NCI-H187 treated with DMSO at 0.1 percent for 48 hours (cell line): ENCODE measurements at places on chromosomes 16 and 17.

DNA sequence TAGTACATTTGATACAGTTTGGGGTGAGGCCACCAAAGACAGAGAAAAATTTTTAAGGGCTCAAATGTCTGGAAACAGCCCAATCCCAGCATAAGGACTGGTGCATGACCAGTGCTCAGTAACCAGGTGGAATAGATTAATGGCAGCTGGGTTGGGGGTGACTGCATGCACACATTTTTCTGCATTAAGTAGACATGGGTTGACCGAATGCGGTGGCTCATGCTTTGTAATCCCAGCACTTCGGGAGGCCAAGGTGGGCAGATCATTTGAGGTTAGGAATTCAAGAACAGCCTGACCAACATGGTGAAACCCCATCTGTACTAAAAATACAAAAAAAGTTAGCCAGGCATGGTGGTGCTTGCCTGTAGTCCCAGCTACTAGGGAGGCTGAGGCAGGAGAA is 121.1 kb upstream of the HSBP1 start:
- no peak for DNase-seq

GRCh38 chr17:51590071-51590656 is 329.8 kb downstream of the UTP18 start:
- DNase-seq: peak; percentile 69

DNA sequence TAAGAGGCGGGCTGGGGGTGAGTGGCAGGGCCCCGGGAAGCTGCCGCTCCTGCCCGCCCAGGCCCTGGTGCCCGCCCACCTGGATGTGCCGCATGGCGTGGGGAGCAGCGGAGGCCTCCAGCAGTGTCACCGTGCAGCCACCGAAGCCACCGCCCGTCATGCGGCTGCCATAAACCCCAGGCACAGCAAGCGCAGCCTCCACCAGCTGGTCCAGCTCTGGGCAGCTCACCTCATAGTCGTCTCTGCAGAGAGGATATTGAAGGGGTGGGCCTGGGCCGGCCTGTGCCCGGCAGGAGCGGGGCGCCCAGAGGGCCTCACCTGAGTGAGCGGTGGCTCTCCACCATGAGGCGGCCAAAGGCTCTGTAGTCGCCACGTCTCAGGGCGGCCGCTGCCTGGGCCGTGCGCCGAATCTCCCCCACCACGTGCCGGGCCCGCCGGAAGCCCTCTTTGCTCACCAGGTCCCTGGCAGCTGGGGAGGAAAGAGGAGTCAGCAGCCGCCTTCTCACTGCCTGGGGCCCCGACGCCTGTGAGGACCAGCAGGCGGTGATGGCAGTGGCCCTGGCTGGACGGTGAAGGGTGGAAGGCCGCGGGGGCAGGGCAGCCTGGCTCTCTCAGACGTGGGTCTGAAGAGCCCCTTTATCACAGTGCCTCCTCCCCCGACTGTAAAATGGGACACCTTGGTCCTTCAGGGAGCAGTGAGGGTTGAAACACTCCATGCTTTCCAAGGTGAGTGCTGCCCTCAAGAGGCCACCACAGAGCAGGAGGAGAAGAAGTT is 6.7 kb downstream of the GALK1 start:
- DNase-seq: no peak

GRCh38 chr17:32546031-32546444 is 59.2 kb downstream of the CDK5R1 start:
- no peak for DNase-seq

DNA sequence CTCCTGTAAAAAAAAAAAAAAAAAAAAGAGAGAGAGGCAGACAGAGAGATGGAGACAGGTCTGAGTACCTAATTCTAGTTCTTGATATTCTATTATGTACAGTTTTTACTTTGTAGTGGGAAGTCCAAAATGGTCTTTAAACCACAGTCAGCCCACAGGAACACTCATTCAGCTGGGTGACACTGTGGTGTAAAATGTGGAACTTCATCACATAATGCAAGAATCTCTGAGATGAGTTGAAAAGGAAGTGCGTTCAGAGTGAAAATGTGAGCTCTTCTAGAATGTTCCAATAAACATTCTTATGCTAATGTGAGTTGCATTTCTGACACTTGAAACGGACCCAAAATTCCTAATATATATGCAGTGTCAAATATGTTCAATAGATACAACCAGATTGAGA is 972.1 kb downstream of the CDH11 start:
- DNase-seq: no peak

GRCh38 chr17:81298991-81299738 is 4.1 kb upstream of the SLC38A10 start:
- no peak for DNase-seq

GRCh38 chr16:69378760-69379159 is 7.0 kb downstream of the TERF2 start:
- DNase-seq: no peak

- DNase-seq: no peak
Observed at GRCh38 chr16:86072328-86073102, 173.6 kb downstream of the IRF8 start.

DNA sequence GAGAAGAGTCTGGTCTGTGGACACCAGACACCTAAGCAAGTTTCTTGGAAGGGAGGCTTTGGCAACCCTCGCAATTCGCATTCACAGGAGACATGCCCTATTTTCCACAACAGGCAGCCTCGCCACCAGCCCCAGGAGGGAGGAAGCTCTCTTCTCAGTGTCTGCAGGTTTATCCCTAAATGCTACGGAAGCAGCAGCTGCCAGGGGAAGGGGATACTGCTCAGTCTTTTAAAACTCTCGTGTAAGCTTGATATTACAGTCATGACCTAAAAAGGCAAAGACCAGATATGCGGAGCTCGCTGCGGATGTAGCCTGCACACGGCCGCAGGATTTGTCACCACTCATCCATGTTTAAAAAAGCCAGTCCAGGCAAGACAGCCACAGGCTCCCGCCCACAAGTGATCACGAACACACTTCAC is 159.2 kb upstream of the RPH3AL start:
- DNase-seq: no peak

GRCh38 chr17:82648742-82649331 is 593 bp upstream of the WDR45B start:
- DNase-seq: no peak

DNA sequence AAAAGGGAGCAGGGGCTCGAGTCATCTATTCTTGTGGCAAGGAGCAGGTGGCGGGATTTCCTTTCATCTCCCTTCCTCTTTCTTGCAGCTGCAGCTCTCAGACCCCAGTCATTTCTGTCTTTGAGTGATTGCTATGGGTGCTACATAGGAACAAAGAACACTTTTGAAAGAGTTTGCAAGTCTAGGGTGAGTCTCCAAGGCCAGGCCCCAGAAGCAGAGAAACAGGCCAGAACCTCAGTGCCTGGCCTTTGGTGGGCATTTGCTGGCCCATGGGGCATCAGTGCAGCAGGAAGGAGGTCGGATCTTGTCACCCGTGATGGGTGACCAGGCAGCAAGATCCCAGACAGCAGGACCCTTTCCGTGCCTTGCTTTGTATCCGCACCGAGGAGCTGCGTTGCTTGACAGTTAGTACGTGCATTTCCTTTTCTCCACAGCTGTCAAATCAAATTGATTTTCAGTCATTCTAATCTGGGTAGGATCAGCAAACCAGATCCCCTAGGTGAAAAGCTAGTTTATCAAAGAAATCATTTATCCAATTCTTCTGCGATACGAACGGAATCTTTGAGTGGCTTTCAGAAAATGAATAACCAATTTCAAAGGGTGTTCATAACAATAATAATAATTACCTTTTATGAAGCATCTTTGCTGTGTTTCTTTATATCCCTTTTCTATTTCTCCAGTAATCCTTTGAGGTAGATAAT is 244.6 kb upstream of the MAF start:
- no peak for DNase-seq

DNA sequence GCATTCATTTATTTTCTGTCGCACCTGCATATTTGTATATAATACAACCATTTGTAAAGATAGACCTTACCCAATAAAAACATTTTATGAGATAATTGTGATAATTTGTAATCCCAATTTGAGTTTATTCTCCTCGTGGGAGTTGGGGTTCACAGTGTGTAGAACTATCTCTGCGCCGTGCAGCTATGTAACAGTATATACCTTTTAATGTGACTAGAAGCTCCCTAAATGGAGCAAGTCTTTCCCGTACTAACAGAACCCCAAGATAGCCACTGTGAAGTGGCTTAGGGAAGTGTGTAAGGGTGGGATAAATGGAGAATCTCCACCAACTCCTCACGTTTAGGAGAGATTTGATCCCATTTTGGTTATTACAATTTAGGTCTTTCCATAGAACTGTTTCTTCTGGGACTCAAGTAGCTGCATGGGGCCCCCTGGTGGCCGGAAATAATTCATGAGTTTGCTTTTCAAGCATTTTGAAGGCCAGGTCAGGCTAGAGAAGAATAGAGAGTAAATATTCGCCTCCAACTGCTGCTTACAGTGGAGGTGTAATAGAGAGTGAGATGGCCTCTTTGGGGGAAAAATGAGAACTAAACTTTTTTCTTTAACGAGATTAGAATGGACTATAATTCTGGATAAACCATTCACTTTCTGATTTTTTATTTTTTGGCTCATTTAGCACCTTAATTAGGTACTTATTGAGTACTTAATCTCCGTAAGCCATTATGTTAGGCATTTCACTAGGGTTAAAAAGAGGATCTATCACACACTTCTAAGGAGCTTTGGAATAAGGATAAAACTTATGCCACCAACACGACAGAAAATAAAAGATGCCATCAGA is 4.5 kb downstream of the TMEM100 start:
- peak; percentile 7 for DNase-seq

- DNase-seq: no peak
Observed at GRCh38 chr16:79400462-79401149, 199.9 kb downstream of the MAF start.

DNA sequence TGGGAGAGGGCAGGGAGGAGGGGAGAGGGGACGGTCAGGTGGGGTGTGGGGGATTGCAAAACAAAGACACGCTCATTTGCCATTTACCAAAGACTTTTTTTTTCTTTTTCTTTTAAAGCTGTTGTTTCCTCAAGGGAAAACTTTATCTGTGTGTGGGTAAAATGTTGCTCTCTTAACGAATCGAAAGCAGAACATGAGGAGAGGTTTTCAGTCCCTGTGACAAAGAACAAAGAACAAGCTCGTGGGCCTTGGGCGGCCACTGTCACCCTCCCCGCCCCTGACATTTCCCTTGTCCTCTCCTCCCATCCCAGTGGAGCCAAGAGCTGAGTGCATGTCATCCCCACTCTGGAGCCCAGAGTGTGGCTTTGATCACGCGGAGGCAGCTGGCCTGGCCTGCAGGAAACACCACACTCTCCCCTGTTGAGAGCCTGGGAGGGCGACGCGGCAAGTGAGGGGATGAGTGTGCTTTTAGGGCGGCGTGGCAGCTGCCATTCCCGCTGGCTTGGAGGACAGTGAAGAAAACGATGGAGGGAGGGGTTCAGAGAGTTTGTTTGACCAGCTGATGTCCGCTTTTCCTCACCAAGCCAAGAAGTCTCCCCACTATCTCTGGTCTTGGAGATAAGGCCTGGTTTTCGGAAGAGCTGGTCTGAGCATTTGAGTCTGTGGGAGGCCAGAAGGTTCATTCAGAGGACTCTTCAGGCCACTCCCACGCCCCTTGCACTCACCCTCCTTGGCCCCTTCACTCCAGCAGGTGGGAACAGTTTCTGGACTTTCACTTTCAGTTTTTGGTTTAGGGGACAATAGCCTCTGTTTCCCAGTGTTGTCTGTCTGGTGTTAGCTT is 11.4 kb downstream of the CCR7 start:
- peak; percentile 37 for DNase-seq

GRCh38 chr17:75099881-75100595 is 9.7 kb upstream of the ARMC7 start:
- no peak for DNase-seq

DNA sequence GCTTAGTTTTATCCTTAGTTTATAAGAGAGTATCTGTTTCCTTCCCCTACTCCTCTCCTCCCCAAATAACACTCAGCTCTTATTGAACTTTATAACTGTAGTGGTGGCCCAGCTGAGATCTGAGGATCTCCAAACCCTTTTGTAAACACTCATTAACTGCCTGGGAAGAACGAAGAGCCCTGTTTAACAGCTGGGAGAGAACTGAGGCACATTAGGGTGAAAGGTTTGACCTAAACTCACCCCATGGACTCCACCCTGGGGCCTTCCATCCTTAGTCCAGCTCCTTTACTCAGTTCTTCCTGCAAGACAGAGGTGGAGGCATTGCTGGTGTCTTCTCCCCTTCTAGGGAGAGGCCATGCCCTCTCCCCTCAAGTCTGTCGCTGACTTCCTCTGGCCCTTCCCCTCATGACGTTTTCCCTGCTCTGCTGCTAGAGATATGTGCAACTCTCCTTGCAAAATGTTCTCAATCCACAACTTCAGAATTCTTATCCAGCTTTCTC is 1.2 kb upstream of the RARA start:
- DNase-seq: no peak

GRCh38 chr17:27106347-27106981 is 187.4 kb upstream of the WSB1 start:
- DNase-seq: no peak

- DNase-seq: no peak
Observed at GRCh38 chr16:57179215-57179828, 6.5 kb downstream of the PSME3IP1 start.

DNA sequence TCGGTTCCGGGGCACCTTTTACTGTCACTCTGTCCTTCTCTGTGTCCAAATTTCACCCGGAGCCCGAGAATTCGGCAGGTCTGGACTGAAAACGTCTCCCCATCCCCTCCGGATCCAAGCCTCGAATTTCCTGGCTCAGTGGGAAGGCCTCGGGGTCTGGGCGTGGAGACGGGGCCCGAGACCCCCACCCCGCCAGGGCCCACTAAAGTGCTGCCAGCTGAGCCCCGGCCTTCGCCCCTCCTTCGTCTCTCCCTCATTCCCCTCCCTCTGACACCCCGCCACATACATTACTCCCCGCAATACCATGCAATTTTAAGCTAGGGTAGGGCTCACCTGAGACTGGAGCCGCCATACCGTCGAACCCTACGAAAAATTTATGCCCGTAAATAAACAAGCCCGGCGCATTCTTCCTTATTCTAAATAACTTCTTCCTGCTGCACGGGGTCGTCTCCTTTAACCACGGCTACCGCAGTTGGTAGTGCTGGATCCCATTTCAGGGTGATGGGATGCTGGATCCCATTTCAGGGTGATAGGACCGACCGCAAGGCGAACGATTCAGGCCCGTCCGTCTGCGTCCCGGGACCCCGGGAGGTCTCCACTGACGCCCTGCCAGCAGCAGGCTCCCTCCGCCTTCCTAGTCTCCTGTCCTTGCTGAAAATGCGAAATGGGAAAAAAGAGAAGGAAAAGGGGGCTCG is 4.4 kb upstream of the OR1F1 start:
- no peak for DNase-seq

- DNase-seq: no peak
Observed at GRCh38 chr16:79712276-79712675, 111.7 kb upstream of the MAF start.

- DNase-seq: no peak
Observed at GRCh38 chr16:50916040-50916439, 174.2 kb downstream of the CYLD start.

DNA sequence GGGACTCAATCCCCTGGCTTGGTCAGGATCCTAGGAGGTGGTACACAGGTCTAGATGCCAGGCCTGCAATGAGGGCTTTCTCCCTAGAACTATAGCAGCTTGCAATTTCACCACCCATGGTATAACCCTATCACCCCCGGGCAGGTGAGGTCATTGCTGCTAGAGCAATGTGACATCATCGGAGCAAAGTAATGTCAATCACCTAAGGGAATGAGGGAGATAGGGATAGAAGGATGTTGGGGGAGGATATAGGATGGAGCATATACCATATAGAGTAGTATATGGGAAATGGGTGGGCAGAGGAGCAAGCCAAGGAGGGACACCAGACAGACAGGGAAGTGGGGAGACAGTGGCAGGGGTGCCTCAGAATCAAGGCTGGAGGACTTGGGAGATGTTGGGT is 3.3 kb downstream of the KCNH4 start:
- DNase-seq: no peak

- no peak for DNase-seq
Observed at GRCh38 chr17:17088541-17089525, 46.6 kb downstream of the MPRIP start.
